ENCODE measurements at places on chromosomes 5 and 9.
A peak's percentile ranks its signal among the peaks of the same experiment; 100 is the strongest.

DNA sequence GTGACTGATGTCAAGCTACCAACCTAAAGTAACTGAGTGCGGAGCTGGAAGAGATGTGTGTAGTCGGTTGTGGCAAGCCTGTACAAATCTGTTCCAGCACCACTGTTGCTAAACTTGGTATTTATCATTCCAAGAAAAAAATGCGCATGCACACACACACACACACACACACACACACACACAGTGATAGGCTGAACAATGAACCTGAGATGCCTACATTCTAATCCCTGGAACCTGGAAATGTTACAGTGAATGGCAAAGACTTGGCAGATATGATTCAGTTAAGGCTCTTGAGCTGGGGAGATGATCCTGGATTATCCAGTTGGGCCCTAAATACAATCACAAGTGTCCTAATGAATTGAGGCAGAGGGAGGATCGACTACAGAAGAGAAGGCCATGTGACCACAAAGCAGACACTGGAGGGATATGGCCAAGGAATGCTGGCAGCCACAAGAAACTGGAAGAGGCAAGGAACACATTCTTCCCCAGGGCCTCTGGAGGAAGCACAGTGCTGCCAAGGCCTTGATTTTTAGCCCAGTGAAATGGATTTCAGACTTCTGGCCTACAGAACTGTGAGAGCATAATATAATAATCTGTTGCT, 49.7 kb upstream of the LHFPL2 start:
- no peak for DNase-seq

GRCh38 chr9:21802418-21803000, at the start of gene MTAP:
TSS of gene MTAP (plus strand) at chr9:21802636. CDS start at chr9:21802749, 113 bp downstream.
- peak; percentile 92 for DNase-seq

DNA sequence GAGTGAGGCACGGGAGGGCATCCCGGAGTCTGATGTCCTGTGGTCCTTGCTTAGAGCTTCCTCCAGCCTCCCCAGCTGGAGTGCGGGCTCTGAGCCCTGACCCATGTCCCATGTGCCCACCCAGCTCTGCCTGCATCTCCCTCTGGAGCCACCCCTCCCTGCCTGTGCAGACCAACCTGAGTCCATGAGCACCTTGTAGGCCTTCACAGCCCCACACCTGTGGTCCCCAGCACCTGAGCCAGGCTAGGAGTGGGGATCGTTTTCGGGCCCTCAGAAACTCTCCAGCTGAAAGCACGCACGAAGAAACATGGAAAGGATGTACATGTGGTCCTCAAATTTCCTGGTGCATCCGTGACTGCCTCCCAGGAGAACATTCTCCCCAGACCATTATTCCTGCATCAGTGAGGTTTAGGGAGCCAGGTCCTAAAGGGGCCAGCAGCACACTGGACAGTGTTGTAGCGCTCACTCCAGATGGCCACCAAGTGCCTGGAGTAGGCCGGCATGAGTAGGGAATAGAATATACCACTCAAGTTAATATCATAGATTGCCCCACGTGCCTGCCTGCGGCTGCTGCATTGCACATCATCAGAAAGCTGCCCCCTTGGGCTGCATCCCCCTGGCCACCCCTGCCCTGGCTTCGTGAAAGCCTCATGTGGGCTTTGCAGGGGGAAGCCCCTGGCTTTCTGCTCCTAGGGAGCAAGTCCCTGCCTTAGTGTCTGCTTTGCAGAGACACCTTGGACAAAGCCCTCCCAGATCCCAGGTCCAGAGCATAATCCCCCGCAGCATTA, 80.6 kb downstream of the WNK2 start:
- no peak for DNase-seq

DNA sequence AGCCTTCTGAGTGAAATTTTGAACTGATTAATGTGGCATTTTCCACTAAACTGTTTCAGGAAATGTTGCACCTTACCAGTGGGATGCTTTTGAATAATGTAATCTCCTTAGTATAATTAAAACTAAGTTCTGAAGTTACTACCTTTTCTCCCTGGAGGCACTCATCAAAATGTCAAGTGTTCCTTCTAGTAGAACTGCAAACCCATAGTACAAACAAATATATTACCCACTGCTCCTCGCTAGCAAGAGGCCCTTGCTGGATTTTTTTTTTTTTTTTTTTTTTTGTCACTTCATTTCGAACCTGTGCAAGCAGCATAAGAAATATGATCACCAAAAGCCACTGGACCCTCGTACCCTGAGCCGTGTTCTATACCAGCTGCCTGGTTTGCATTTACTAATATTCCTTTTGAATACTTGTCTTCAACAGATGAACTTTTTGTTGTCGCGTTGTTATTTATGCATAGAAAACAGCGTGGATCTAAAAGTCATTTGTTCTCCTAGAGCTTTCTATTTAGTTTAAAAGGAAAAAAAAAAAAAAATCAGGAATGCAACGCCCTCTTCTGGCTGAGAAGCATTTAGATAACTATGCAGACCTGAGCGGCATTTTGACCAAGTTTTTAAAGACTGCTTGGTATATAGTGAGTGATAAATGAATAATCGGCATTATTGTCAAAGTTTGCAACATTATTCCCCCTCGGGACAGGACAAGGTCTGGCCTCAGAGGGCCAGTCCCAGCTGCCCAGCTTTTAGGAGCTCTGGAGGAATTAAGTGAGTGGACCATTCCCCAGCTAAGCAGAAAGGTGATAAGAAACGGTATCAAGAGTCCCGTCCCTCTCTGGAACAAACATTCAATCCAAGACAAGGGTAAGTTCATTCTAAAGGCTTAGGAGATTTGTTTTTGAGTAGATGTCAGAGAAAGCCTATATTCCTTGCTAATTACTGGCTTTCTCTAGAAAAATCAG, 162.5 kb upstream of the KIF2A start:
- no peak for DNase-seq

DNA sequence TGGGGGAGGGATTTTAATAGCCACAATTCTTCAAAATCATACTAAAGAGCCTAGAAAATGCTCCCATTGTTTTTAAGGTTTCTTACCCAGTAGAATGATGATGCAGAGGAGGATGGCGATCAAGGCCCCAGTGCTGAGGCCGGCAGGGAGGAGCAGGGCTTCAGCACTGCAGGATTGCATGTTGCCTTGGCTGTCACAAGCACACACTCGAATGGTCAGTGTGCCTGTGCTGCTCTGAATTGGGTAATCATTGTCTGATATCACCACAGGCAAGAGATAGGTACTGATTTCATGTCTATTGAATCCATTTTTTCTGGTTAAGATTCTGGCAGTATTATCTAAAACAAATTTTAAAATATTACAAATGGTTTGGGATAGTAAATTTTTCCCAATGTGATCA, 153.3 kb downstream of the CDH10 start:
- no peak for DNase-seq

DNA sequence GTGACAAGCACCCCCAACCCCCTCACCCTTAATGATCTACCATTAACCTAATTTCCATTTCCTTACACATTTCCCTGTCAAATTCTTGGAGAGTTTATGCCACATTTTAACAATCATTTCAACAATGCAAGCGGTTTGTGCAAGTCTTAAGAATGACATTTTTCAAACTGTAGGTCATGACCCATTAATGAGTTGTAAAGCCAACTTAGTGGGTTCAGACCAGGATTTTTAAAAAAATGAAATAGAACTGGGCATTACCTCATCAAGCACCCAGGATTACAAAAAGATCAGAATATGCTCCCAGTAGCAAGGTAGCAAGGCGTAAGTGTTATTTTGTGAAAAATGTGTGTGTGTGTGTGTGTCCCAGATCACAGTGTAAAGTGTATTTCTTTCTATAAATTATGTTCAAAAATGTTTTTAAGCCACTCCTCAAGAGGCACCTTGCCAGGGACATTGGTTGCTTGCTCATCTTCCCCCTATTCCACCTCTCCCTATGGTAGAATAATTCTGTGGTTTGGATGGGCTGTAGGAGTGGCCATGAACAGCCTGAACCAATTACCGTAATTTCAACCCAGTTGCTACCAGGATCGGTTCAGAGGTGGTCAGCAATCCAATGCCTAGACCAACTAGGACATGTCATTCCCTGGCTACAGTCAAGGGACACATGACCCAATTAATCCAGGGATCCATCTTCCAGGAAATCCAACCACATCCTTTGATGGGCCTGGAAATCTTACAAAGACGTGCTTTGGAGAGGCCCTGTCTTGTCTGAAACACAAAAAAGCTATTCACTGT, 14.4 kb upstream of the TGFBR1 start:
- DNase-seq: no peak

DNA sequence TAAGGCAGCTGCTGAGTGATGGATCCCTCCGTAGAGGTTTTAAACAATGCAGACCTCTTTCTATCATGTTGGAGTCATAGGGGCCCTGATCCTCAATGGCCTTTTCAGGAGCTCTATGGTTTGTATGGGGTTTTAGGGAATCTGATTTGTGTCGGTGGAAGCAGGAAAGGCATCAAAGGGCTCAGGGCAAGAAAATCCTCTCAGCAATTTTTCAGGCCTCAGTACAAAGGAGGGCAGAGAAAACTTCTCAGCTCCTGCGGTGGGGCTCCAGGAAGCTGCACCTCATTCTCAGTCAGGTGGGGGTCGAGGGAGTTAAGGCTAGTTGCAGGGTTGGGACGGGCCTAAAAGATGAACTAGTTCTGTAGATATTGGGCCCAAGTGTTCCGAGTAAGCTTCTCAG, 35.0 kb downstream of the GLRA1 start:
- DNase-seq: no peak

DNA sequence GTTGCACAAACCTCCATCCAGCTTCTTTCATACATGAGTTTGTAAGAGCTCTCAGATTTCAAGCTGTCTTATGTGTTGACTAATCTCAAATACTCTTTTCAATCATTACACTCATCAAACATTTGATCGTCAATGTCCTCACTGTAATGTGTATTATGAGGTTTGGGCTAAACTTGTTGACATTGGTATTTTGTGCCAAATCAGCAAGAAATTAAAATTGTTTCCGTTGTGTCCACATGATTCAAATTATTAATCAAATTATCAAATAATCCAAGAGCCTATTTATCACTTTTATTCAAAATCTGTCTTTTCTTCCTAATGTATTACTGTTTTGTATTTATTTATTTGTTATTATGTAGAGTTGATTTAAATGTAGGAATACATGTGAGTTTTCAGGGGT, 283.4 kb downstream of the GAS1 start:
- no peak for DNase-seq

DNA sequence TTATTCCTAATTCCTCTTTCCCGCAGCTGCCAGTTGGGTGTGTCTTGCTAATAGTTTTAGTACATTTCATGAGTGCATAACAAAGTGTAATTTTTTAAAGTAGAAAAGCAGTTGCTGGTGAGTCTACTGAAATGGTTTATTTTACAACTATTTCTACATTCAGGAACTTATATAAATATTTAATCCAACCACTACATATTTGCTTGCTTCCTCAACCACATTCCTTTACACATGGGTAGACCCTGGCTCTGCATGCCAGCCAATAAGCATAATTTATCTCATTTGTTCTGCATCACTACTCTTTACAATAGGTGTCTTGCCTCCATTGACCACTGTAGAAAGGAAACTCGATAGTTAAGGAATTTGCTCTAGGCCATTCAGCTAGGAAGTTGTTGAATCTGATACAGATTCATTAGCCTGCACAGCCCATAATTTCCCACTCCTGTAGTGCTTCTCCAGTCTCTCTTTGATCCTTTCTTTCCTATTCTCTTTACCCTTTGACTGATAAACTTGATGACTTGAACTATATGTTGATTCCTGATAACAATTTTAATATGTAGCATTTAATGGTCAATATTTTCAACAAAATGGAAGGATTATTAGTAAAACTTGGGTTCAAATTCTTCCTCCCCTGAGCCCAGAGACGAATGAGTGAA, 342.5 kb upstream of the ACTBL2 start:
- no peak for DNase-seq

DNA sequence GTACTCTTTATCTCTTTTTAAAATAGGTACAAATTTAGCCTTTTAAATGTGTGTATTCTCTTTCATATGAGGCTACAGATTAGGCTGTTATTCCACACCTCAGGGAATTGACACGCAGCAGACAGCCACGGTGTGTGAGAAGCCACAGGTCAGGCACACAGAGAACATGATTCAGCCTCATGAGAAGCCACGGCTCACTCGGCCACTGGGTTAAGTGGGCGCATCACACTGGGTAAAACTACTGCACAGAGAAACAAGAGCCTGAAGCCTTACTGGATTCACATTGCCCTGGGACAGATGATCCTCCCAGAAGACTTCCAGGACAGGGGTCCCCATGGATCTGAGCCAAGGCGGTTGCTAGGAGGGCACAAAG, 28.2 kb downstream of the LPCAT1 start:
- DNase-seq: no peak

- no peak for DNase-seq
Observed at GRCh38 chr5:154620411-154620810, 134.8 kb upstream of the LARP1 start.
